ENCODE measurements at places on chromosomes 7 and 10.

DNA sequence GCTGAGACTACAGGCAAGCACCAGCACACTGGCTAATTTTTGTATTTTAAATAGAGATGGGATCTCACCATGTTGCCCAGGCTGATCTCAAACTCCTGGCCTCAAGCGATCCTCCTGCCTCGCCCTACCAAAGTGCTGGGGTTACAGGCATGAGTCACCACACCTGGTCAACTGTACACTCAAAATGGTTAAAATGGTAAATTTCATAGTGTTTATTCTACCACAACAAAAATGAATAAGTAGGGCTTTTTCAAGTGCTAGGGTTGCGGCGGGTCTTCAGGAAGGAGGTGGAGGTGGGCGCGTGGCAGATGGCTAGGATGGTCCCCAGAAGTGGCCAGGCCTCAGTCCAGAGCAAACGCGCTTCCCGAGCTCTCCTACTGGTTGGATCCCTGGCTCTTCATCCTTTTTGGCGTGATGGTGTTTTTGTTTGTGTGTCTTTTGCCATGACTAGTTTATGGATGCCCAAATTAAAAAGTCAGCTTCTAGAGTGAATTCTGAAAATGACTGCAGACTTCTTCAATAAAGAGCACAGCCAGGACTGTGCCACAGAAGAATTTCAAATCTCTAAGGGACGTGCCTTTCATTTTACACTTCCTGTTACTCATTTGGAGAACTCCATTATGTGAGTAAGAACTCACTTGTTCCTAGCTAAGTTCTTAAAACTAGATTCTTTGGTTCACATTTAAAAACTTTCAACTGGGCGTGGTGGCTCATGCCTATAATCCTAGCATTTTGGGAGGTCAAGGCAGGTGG lies 73.9 kb downstream of the TMEM130 start:
- DNase-seq: no peak

DNA sequence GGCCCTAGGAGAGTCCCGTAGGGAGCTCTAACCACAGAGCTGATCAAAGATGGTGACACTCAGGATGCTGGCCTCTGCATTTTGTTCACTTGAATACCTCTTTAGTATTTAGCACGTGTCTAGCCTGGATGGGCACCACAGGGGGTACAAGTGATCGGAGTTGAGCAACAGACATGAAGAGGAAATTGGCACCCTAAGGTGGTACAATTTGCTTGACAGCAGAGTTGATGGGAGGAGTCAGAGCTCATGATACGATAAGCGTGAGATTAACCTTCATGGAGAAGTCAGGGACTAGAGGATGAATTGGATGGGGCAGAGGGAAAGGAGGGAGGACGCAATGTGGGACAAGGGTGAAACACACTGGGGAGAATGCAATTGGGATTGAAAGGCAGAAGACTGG lies 9.9 kb upstream of the ZNF212 start:
- DNase-seq: no peak

DNA sequence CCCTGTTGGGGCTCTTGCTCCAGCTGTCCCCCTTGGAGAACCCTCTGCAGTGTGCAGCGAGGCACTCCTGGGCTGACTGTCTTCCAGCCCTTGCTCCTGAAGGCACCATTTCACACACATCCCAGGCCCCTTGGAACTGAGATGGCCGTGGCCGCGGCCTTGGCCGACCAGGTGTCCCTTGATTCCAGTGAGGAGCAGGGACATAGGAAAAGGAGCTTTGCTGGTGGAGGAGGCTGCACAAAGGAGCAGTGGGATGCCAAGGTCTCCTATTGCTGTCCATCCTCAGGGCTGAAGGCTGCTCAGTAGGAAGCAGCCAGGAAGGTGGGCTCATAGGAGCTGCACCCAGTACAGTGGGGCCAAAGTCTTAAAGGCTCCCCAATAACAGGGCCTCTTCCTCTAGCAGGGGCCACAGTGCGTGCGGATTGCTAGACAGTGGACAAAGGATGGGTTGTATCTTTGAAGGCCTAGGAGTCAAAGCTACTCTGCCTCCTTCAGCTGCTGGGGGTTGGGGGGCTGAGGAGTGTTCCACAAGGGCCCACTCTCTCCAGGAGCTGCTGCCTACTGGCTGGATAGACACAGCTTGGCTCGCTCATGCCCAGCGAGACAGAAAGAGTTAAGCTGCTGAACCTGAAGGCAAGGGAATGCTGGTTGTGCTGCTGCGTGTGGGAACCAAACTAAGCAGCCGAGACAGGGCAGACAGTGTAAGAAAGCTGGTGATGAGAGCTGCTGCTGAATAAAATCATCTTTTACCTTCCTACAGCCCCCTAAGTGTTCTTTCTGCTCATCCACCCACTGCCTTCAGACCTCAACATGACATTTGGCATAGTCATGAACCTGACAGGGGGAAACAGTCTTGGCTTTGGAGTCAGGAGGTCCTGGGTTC lies 891.9 kb upstream of the ZNF722 start:
- no peak for DNase-seq

DNA sequence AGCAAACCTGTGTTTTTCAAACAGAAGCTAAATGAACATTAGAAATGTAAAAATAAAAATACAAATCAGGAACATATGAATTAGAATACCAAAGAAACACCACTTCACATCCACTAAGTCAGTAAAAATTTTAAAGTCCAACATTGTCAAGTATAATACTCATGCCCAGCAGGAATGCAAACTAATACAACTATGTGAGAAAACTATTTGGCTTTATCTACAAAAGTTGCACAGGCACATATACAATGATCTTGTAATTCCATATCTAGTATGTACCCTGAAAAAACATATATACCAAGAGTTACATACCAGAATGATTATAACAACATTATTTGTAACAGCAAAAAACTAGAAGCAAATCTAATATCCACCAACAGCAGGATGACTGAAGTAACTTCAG lies 91.1 kb downstream of the RNF32 start:
- DNase-seq: no peak

- peak; percentile 75 for DNase-seq
Observed at GRCh38 chr10:29643771-29644501, 9.2 kb upstream of the SVIL start.

GRCh38 chr10:119754936-119755335 lies 29.1 kb downstream of the INPP5F start:
- no peak for DNase-seq

DNA sequence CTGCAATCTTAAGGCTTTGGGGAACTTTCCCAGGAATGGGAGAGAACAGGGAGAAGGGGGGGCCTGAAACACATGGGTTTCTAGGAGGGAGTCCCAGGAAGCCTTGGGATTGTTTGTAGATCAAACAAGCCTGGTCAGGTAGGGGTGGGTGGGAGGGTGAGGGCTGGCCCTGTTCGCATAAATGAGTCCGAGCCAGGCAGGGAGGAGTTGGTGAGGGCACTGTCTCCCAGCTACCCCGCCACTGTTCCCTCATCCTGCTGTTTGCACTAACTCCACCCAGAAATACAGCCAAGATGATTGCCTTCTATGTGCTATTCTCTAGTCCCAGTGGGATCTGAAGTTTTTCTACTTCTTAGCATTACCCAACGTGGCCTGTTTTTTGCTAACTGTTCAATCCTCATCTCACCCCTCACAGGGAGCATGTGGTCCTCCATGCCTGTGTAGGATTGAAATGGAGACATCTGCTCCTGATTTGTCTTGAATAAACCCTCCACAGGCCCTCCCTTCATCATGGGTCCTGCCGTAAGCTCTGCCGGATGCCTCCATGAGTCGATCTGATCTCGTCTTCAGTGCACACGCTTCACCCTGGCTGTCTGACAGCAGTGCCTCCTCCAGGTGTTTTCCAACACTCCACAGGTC lies 257.0 kb downstream of the COBL start:
- DNase-seq: peak; percentile 34

DNA sequence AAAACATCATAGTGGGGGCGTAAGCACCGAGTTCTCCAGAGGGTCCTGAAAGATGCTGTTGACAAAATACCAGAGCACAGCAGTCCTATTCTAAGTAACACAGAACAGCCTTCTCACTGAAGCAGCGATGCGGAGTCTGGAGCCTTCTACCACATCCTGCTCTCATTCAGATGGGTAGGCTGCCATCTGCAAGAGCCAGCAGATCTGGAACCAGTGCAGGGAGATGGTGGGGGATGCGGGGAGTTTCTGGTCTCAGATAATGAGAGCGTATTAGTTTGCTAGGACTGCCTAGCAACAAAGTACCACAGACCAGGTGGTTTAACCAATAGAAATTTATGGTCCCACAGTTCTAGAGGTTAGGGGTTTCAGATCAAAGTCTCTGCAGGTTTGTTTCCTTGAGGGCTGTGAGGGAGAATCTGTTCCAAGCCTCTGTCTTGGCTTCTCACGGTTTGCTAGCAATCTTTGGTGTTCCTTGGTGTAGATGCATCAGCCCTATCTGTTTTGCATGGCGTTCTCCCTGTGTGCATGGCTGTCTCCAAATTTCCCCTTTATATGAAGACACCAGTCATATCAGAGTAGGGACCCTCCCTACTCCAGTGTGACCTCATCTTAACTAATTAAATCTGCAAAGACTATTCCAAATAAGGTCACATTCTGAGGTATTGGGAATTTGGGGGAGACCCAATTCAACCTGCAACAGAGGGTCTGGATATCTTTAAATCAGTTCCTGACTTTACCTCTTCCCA lies 52.0 kb upstream of the STEAP1B start:
- no peak for DNase-seq

GRCh38 chr7:20783700-20784387 lies 2.8 kb downstream of the SP8 start:
- DNase-seq: peak; percentile 11

DNA sequence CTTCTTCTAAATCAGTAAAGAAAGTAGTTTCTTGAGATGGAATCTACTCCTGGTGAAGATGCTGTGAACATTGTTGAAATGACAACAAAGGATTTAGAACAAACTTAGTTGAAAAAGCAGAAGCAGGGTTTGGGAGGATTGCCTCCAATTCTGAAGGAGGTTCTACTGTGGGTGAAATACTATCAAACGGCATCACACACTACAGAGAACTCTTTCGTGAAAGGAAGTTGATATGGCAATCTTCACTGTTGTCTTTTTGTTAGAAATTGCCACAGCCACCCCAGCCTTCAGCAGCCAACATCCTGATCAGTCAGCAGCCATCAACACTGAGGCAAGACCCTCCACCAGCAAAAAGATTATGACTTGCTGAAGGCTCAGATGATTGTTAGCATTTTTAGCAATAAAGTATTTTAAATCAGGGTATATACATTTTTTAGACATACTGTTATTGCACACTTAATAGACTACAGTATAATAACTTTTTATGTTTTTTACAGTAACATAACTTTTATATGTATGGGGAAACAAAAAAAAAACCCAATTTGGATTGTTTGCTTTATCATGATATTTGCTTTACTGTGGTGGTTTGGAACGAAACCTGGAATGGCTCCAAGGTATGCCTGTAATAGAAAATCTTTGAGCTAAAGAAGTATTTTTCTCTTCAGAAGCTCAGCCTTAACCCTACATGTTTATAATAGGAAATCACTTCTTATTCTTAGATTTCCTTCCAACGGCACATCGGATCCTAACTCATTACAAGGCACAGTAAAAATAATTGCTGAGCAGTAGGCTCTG lies 257.3 kb downstream of the LRMDA start:
- no peak for DNase-seq

DNA sequence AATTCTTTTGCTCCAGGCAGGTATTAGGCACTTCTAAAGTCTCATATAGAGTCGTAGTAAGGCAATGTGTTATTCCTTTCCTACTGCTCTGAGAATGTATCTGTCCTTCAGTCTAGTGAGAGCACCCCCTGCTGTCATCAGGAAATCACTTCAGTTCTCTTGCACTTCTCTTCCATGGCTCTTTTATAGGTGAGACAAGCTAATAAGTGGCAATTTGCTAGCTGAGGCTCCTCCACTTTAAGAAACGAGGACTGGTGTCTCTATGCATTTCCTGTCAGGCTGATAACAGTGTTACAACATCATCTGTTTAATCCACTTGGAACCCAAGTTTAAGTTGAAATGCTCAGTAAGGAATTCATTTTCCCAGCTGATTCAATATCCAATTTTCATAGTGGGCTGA lies 350.6 kb downstream of the TFEC start:
- DNase-seq: peak; percentile 66

GRCh38 chr7:131117439-131117838 lies 210.2 kb upstream of the MKLN1 start:
- no peak for DNase-seq

GRCh38 chr7:26670290-26670689 lies 194.1 kb downstream of the SKAP2 start:
- DNase-seq: no peak

DNA sequence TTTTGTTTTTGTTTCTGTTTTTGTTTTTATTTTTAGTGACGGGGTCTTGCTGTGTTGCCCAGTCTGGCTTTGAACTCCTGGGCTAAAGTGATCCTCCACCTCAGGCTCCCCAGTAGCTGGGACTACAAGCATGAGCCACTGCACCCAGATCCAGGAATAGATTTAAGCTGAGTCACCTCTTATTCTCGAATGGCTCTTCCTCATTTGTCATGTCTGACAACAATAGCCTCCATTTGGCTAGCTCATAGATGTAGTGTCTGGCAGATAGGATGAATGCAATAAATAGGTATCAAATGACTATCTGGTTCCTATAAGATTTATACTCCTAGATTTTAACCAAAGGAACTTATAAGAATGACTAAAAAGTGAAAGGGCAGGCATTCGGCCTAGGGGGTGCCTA lies 172.9 kb downstream of the TMEM26 start:
- DNase-seq: peak; percentile 67

DNA sequence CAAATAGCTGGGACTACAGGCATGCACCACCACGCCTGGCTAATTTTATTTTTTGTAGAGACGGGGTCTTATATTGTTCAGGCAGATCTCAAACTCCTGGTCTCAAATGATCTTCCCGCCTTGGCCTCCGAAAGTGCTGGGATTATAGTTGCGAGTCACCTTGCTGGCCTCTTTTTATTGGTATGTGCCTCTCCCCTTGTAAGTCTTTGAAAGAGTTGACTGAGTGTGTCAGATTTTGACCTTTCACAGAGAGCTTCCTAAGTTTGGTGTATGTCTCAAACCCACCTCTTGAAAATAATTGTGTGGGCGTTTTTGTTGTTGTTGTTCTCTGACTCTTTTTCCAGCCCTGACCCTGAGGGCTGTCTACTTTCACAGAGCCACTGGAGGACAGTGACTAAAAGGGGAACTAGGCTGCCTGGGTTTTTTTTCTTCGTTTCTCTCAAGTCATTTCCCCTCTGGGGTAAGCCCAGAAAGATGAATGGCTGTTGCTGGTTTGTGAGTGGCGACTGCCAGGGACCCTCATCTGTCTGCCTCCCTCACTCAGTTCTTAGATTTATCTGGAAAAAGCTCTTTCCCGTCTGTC lies 262.8 kb downstream of the ZEB1 start:
- no peak for DNase-seq

GRCh38 chr10:74099836-74100235 lies 50.8 kb downstream of the AP3M1 start:
- DNase-seq: no peak

DNA sequence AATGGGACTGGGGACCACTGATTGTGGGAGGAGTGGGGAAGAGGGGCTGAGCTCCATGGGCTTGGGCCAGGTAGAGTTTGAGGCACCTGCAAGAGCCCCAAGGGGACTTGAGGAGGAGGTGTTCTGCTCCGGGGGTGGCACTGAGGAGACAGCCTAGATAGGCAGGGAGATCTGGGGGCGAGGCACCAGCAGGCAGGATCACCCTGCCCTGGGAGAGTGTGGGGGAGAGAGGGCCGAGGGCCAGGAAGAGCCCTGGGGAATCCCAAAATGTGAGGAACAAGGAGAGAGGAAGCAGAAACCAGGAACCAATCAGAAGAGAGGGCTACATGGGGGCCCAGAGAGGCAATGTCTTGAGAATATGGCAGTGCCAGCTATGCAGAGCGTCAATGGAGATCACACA lies 34.6 kb downstream of the LEP start:
- no peak for DNase-seq

GRCh38 chr7:2028733-2029132 lies 204.0 kb downstream of the MAD1L1 start:
- no peak for DNase-seq

GRCh38 chr7:131026297-131027000 lies 292.4 kb upstream of the KLF14 start:
- peak; percentile 80 for DNase-seq

All from fibroblast of mammary gland (primary cell).